Stimulated activated CD8-positive, alpha-beta memory T cell treated with anti-CD3 and anti-CD28 coated beads, Interleukin-4, amount 100 ng/mL, for 24 hours (primary cell): ENCODE measurements at places on chromosomes 5 and 9.

DNA sequence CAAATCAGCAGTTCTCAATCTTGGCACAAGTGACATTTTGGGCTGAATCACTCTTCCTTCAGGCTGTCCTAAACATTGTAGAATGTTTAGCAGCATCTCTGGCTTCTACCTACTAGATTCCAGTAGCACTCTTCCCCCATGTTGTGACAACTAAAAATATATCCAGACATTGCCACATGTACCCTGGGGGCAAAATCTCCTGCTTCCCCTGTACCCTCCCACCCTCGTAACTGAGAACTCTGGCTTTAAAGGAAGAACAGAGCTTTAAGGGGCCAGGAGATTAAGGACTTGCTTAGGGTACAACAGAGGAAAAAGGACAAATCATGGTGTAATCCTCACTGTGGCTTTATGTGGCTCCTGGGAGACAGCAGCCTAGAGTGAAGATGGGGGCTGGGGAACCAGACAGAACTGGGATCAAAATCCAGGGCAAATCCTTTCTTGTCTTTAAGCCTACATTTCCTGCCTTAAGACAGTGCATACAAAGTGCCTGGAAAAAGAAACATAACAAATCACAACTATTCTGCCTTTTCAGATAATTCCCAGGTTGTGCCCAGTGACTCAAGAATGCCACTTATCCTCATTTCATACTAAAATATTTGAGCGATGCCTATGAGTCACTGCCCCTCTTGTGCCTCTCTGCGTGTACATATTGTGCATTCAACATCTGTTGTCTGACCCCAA, 109.3 kb downstream of the DAPK1 start:
- no peak for DNase-seq

- no peak for DNase-seq
Measured at GRCh38 chr9:122318284-122318683, 52.5 kb upstream of the PTGS1 start.

- no peak for DNase-seq
Measured at GRCh38 chr9:86668488-86668887, 278.8 kb downstream of the GAS1 start.

- DNase-seq, result no peak
Measured at GRCh38 chr5:82815871-82816270, 261.3 kb downstream of the TMEM167A start.

DNA sequence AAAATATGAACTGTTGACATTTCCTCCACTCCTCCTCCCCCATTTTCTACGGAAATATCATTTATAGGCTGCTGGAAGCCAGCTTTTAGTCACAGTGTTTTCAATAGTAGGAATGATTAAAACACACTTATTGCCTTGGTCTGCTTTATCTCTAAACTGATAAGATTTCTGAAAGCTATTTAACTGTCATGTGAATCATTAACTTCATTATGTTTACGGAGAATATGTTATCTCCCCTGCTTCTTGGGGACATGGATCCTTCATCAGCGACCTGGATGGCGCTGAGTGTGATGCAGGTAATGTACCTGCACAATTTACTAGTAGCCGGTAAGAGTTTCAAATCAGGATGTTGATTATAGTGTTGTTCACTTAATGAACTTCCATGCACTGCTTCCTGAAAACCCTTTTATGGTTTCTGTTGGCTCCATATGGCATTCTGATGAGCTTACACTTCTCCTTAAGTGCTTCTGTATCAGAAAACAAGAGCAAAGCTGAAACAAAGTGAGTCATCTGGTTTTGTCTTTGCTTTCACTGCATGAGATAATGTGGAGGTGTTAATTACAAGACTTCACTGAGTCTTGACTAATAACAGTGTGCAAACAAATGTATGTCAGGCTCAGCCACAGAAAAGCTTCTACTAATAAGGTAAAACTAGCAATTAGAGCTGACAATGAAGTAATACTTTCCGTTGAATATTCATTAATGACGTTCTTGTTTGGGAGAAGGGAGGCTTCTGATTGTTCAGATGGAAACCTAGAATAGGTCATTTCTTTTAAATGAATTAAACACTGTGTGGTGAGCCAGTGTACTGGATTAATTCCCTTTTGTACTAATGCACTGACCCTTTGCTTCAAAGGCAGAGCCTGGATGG, 162.4 kb upstream of the ZNF608 start:
- no peak for DNase-seq

DNA sequence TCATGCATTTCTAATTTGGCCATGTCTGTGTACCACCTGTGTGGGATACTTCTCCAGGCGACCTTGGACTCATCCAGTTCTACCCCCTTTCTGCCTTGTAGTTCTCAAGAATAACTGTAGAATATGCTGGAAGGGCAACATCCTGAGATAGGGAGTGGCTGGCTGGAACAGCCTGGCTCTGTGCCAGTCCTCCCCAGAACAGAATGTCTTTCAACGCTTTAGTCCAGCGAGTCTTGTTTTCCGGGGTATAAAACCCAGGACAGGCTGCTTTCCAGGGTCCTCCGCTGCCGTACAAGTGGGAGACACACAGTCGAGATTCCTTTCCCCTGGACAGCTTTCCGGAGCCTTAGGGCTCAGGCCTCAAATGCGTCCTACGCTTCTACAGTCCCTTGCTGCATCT, 45.4 kb upstream of the XPA start:
- no peak for DNase-seq

DNA sequence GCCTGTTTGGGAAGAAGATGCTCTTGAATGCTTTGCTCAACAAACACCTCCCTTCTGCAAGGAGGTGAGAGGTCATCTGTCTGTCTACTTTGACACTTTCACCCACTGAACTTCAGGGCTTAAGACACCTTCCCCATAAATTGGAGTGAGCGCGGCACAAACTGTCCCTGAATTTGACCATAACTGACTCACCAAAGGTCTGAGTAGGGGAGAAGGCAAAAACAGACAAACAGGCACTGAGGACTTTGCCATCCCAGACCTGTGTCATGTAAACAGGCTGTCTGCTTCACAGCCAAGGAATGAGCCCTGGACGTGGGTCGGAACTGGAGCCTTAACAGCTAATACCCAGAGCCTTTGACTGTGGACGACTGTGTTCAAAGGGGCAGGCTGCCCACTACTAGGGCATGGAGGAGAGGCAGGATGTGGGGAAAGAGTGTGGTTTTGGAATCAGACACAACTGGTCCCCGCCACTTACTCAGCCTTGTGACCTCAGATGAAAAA, 320.9 kb upstream of the KLF4 start:
- DNase-seq, result no peak

DNA sequence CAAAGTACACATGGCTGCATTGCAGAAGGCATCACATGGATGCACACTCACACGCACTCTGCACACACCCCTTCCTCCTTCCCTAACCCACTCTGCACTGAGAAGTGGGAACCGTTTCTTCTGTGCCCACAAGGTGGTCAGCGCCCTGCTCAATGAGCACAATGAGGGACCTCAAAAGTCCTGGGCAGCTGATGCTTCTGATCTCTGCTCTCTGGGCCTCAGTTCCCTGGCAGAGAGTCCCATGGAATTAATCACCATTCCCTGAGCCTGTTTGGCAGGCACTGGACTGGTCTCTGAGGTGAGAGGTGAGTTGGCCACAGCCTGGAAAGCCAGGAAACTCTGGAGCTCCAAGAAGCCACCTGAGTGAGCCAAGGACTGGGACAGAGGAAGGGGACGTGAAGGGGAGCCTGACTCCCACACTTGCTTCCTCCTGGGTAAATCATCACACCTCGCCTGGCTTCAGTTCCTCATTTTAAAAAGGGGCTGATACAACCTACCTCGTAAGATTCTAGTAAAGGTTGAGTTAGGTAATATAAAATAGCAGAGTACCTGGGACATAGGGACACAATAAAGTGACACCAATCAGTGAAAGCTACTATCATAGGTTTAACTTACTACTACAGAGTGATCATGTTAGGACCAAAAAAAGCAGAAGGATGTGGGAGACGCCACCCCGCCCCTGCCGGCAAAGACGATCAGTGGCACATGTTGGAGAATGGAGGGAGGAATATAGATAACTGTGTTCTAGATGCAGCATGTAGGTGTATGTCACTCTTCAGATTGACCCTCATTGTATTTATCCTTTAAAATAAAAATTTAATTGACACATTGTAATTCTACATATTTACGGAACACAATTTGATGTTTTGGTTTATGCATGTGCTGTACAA, 21.1 kb upstream of the IGFBPL1 start:
- no peak for DNase-seq

- DNase-seq, result no peak
Measured at GRCh38 chr5:64458948-64459347, 46.9 kb upstream of the RGS7BP start.

DNA sequence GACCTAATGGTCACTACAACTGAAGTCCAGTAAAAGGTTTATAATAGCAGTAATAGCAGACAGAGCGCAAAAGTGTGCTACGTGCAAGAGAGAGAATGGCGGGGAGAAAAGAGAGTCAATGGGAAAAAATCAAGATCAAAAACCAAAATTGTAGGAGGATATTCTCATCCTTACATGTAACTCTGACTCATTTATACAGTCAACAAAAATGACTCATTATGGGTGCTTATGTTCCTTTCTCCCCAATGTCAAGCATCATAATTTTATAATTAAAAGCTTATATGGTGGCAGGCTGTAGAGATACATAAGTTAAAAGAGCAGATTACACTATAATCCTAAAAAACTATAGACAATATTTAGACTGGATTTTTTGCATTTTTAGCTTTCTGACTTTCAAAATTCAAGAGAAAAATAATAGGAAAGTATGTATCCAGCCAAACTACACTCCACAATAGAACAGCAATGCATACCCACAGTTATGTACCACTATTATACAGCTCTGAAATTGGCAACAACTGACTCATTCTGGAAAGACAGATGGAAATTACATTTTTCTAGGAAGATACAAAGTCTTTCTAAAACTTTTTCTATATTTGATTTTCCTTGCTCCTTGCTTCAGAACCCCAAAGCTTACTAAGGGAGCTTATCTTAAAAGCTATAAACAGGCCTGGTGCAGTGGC, 78.4 kb downstream of the PLPP1 start:
- no peak for DNase-seq

DNA sequence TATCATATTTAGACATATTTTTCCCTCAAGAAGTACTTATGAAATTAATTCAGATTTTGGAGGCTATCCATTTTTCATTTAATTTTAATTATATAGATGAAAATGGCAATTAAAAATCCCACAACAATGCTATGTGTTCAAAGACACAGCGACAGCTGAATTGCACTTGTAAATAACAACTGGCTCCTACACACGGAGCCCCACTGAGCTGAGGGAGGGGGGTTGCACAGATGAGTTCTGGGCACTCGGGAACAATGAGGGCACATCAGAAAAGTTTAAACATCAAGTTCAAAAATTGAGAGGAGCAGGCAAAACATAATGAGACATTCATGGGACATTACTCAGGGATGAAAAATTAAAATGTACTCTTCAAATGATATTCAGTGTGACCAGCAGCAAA, 104.9 kb downstream of the MARCHF3 start:
- DNase-seq, result no peak

- no peak for DNase-seq
Measured at GRCh38 chr9:8221462-8221861, 421.9 kb upstream of the DMAC1 start.
